NCI-H187 treated with DMSO at 0.1 percent for 48 hours (cell line): ENCODE measurements at places on chromosomes 2 and 18.

- no peak for DNase-seq
Measured at GRCh38 chr2:237546876-237547395, 19.4 kb upstream of the PRLH start.

GRCh38 chr2:136325844-136326331 is 207.9 kb upstream of the CXCR4 start:
- DNase-seq = no peak

GRCh38 chr2:117980783-117981676 is 32.8 kb downstream of the CCDC93 start:
- no peak for DNase-seq

DNA sequence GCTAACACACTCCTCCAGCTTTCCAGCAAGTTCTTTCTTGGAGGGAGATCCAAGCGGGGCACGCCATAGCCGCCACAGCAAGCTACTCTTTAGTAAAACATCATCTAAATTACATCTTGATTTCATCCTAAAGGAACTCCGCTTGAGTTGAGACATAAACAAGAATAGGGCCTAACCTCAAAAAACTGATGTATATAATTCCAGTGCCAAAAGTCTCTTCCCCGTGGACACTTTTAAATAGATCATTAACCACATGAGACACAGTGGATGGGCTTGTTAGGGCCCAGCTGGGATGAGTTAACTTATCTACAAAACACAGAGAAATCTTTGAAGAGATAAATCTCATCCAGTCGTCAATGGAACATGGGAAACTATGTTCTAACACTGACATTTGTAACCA is 20.8 kb upstream of the MLPH start:
- DNase-seq = no peak

GRCh38 chr2:38454081-38454480 is 77.0 kb upstream of the ATL2 start:
- no peak for DNase-seq

DNA sequence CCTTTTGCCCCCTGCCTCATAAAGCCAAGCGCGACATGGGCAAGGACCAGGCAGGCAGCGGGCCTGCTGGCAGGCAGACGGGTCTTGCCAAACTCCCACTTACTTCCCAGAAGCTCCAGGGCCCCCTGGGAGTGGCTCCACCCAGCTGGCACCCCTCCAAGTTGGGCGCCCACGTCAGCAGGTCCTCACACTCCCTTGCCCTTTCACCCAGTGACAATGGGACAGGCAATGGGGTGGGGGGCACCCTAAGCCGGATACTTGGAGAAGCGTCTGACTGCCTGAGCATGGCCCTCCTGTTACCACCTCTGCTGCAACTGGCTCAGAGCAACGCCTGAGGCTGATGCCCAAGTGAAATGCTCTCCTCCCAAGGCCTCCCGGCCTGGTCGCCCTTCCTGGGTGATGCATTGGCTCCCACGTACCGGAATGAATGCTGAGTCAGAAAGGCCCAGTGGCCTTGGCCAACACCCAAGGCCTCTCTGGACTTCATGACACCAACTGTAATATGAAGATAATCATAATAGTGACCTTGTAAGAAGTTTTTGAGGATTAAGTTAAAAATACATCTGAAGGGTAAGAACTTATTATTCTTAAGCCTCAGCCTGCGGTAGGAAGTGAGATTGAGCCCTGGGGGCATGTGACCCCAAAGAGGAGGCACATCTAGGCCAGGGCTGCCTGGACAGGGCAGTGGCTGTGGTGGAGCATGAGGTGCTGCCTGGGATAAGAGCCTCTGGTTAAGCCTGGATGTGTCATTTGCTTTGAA is 31.6 kb downstream of the KCNK3 start:
- DNase-seq = no peak

DNA sequence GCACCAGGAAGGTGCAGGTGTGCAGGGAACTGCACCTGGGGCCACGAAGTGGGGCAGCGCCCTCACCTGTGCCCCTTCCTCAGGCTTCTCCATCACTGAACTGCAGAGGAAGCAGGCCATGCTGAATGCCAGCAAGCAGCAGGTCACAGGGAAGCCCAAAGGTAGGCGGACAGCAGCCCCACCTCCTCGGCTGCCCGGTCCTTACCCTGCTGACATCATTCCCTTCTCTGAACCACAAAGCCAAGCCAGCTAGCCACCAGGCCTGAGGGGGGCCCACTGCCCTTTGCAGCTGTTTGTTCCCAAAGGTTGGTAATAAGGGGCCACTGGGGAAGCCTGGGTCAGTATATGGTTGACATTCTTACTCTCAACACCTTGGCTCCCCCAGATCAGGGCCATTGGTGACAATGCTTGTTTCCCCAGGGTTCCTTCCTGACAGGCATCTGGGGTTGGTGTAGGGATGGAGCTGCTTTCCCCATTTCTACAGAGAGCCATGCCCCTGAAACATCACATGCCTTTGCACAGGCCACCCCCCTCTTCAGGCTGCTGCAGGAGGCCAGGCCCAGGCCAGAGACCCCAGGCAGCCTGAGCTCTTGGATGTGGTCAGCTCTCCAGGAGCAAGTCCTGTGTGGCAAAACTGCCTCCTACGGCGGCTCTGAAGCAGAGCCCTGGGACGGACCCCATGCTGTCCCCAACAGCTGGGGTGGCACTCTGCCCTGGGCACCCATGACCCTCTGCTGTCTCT is 47.8 kb downstream of the FAM168B start:
- no peak for DNase-seq

- no peak for DNase-seq
Measured at GRCh38 chr2:206518997-206519396, 75.7 kb downstream of the ADAM23 start.

- DNase-seq = no peak
Measured at GRCh38 chr2:56985609-56986008, 801.8 kb downstream of the CCDC85A start.

GRCh38 chr2:75246441-75247167 is 47.3 kb upstream of the TACR1 start:
- DNase-seq = no peak

DNA sequence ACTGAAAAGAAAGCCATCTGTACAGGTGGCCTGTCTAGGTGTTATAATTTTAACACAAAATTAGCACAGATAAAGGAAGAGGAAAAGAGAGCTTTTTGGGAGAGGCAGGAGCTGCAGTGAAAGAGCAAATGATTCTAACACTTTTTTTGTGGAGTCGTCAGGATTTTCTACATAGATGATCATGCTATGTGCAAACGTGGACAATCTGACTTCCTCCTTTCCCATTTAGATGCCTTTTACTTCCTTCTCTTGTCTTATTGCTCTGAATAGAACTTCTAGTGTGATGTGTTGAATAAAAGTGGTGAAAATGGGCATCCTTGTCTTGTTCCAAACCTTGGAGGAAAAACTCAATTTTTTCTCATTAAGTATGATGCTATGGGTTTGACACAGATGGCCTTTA is 334.5 kb downstream of the NBAS start:
- DNase-seq = no peak

- DNase-seq = no peak
Measured at GRCh38 chr18:6537475-6537874, 122.8 kb upstream of the L3MBTL4 start.

- no peak for DNase-seq
Measured at GRCh38 chr2:224973112-224974016, 68.9 kb downstream of the DOCK10 start.

DNA sequence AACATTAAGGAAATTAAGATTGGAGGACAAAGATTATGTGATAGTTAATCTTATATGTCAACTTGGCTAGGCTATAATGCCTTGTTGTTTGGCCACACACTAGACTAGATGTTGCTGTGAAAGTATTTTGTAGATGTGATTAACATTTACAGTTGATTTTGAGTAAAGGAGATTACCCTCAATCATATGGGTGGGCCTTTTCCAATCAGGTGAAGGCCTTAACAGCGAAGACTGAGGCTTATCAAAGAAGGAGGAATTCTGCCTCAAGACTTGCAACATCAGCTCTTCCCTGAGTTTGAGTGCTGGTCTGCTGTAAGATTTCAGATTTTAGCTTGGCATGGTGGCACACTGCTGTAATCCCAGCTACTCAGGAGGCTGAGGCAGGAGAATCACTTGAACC is 250.3 kb downstream of the CDH20 start:
- no peak for DNase-seq
